ENCODE measurements at places on chromosomes 2 and 18.
A peak's percentile ranks its signal among the peaks of the same experiment; 100 is the strongest.

DNA sequence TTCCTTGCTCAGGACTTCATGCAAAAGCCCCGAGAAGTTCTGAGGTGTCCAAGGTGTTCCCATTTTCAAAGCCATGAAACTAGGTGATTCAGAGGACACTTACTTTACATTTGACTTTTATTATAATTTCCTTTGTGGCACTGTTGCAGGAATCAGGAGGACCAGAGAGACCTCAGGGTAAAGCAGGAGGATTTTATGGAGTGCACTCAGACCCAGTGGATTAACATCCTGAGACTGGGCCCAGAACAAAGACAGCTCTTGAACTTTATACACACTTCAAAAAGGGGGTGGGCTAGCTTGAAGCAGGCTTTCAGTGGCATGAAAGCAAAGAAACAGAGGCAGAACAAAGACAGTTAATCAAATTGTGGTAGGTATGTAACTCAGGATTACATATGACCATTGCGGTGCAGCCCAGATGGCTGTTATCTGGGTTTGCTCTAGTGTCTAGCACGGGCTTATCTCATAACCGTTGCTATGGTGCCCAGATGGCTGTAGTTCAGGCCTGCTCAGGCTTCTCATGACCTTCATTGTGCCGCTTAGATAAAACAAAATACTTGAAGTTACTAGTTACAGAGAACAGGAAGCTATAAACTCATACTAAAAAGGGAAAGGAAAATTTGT is 39.4 kb downstream of the TMEM182 start:
- DNase-seq = no peak

DNA sequence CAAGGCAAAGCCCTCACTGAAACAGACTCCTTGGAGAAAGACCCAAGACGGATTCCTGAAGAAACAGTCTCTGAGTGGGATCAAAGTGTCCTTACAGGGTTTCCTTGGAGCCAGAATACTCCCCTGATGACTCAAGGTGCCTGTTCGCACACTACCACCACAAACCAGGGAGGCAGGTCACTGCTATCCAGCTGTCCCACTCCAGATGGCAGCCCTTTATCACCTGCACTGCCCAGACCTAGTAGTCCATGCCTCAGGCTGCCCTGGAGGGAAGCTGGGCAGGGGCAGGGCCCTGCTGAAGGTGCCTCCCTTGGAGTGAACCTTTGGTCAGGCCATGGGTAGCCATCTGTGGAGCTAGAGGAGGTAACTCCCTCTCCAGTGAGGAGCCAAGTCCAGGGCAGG is 34.1 kb downstream of the TRABD2A start:
- no peak for DNase-seq

GRCh38 chr2:196925051-196925767 is 1.3 kb downstream of the PGAP1 start:
- peak; percentile 38 for DNase-seq

GRCh38 chr2:143645921-143646645 is 516.9 kb downstream of the ARHGAP15 start:
- DNase-seq = peak; percentile 10

DNA sequence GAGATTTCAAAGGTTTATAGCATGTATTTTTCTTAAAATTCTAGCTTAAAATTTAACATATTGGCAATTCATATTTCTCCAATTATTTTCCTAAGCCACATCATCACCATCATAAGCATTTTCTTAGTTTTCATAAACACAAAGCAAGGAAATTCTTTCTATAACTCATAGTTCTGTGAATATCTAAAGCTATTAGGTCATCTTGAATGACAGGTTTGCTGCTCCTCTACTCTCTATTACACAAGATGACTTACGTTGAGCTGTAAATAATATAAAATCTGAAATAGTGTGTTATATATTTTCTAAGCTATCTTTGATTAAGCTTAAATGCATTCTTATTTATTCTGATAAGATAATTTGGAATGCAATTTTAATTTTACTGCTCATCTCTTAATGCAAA is 984.6 kb upstream of the CNTNAP5 start:
- DNase-seq = no peak

GRCh38 chr18:57780318-57780705 is 22.8 kb downstream of the ATP8B1 start:
- no peak for DNase-seq

GRCh38 chr2:109473616-109474318 is 140.0 kb downstream of the SEPTIN10 start:
- no peak for DNase-seq

GRCh38 chr2:21818212-21818795 is 694.5 kb downstream of the TDRD15 start:
- no peak for DNase-seq

DNA sequence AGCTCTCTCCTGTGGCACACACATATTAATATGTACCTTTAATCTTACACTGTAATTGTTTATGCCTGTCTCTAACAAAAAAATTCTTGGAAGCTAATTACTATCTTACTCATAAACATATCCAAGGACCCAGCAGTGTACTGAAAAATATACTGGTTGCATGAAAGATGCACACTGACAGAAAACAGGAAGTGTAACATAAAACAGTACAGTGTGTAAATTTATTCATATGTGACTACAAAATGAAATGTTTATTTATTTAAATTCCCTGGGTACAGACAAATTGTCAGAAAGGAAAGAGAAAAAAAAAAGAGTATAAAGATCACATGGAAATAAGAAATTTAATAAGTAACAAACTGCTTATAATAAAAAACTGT is 28.5 kb downstream of the TMEM131 start:
- DNase-seq = no peak

DNA sequence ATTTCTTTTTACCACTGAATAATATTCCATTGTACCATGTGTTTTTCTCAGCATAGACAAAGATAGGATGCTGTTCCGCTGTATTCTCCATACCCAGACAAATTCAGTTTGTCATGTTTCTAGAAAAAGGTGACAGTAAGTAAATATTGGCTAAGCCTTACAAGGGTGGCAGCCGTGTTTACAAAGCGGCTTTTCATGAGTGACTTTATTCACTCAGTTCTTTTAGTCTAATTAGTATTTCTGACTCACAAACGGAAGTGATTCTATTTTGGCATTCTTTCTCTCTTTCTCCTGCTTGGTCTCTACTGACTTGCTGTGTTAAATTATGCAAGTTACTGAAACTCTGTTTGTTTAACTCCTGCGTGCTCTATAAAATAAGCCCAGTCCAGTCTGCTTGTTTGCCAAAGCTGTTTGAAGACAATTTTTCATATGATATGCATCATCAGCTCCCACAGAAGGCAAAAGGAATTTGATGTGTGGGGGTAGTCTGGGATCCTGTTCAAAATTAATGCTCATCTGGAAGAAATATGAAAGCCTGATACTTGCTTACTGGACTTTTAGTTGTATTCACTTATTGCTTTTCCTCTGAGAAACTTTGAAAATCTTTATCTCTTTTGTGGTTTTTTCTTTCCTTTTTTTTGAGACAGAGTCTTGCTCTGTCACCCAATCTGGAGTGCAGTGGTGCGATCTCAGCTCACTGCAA is 2.3 kb upstream of the PLEKHH2 start:
- peak; percentile 88 for DNase-seq

GRCh38 chr2:216770717-216771116 is 75.4 kb upstream of the IGFBP5 start:
- no peak for DNase-seq

DNA sequence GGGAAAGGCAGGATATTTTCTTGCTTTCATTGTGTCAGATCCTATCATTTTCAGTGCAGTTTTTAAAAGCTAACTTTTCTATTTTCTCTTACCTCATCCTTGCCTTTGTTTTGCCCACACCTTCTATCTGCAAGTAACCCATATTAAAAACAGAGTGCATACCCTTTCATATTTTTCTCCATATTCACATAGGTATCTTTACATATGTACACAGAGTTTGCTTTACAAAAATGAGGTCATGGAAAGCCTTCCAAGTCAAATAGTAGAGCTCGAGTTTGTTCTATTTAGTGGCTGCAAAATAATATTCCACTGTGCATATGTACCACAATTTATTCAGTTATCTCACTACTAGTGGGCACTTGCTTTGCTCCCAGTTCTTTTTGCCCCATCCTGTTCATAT is 3.9 kb upstream of the DHRS9 start:
- no peak for DNase-seq

DNA sequence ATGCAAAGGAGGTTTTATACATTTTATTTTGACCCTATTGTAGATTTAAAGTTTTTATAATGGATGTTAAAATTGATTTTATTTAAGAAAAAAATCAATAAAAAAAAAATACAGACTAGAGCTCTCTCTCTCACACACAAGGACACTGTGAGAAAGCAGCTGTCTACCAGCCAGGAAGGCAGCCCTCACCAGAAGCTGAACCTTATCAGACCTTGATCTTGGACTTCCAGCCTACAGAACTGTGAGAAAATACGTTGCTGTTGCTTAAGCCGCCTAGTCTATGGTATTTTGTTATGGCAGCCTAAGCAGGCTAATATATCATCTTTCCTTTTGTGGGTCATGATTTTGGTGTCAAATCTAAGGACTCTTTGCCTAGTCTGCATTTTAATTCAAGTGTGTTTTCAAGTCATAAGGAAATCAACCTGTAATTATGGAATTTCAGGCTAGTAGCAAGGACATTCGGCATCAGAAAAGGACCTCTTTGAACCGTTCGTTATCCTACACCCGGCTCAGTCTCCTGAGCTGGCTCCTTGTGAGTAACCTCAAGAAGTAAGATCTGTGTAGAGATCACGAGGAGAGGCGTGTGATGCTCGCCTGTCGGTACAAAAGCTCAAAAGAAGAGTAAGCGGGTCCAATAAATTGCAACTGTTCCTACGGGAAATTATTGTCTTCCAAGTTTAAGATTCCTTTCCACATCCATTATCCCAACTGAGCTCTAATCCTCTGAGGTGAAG is 98.2 kb downstream of the PDCL3 start:
- no peak for DNase-seq

DNA sequence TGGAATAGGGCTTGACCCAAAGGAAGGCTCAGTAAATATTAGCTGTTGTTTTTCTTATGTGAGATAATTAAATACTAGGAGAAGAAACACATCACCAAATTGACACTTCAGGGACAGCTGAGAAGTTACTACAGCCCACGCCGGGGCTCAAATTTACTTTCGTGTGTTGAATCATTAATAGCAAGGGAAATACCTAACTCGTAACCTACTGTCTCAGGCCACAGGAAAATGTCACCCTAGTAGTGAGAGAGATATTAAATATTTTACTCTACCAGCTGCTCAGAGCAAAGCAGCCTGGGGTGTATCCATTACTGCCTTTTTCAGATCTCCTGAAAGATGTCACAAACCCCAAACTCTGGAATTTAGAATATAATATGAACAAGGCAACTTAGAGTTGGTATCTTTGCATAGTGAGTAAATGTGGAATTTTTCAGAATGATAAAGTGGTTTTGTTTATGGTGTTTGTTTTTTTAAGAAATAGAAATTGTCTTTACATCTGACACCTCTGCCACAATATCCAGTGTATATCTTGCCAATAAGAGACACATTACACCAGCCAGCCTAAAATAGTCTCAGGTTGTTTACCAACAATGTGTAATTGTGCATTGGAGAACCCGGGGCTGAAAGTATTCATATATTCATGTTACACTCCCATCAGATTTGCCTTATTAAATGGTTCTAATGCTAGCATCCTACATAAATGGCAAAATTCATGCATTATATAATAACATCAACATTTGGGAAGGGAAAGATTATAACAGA is 48.4 kb downstream of the ATP8B1 start:
- no peak for DNase-seq

DNA sequence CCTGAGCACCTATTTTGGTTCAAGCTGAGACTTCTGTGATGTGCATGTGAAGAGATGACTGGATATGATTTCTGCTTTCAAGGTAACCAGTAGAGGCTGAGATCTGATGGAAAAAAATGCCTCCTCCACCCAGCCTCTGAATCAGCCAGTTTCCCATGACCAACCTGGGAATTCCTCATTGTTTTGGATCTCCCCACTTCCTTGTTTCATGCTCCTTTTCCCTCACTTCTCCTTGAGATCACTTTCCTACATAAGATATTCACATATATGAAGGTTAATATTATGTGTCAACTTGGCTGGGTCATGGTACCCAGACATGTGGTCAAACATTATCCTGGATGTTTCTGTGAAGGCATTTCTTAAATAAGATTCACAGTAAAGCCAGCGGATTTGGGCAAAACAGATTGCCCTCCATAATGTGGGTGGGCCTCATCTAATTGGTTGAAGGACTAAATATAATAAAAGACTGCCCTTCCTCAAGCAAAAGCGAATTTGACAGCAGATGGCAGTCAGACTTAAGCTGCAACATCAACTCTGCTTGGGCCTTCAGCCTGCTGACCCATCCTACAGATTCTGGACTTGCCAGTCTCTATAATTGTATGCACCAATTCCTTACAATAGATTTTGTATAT is 379.4 kb downstream of the TNS1 start:
- no peak for DNase-seq

DNA sequence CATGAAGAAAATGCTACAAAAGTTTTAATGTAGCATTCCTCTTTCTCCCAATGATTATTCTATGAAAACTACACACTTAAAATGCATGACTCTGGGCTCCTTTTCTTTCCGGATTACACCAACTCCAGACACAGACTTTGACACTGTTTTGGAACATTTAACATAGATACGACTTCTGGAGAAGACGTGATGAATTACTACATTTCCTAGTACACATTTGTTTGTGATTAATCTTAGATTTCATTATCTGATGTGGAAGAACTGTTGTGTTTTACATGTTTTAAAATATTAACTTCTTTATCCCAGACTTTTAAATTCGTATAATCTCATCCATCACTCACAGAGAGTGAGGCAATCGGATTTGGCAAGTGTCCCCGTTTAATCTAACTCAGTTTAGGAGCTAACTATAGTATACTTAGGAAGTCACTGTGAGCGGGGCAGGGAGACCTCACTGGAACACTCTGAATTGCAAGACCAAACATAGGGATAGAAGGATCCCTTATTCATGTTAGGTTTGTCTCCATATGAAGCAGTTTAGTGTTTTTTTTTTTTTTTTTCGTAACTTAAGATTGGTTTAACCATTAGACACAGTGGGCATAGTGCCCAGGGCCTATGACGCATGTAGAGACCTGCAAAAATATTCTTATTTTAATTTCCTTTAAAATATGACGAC is 66.7 kb downstream of the PDE1A start:
- peak; percentile 66 for DNase-seq

DNA sequence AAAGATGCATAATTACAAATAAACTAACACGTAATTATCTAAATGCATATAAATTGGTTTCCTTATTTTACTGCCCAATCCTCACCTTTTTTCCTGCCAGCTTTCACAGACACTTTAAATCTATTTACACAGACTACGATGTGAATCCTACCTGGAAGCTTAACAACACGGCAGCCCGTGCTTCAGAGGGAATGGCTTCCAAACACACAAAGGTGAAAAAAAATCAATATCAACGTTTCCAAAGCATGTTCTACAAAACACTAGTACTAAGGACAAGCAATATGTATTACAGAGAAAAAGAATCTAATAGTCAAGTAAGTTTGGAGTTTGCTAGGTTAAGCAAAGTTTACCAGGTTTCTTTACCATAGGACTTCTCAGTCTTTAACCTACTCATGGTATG is 4.4 kb downstream of the MAP4K3 start:
- no peak for DNase-seq

Measured in kidney glomerular epithelial cell (primary cell).